ENCODE measurements at places on chromosomes 2 and 18. TPM values are rescaled to one million over a fixed set of nuclear protein-coding genes. Genes with fewer than 3 reads are reported as not detected.
A peak's percentile ranks its signal among the peaks of the same experiment; 100 is the strongest.

GRCh38 chr2:28583899-28584553 is 88.2 kb downstream of the PLB1 start:
- DNase-seq: peak; percentile 83

DNA sequence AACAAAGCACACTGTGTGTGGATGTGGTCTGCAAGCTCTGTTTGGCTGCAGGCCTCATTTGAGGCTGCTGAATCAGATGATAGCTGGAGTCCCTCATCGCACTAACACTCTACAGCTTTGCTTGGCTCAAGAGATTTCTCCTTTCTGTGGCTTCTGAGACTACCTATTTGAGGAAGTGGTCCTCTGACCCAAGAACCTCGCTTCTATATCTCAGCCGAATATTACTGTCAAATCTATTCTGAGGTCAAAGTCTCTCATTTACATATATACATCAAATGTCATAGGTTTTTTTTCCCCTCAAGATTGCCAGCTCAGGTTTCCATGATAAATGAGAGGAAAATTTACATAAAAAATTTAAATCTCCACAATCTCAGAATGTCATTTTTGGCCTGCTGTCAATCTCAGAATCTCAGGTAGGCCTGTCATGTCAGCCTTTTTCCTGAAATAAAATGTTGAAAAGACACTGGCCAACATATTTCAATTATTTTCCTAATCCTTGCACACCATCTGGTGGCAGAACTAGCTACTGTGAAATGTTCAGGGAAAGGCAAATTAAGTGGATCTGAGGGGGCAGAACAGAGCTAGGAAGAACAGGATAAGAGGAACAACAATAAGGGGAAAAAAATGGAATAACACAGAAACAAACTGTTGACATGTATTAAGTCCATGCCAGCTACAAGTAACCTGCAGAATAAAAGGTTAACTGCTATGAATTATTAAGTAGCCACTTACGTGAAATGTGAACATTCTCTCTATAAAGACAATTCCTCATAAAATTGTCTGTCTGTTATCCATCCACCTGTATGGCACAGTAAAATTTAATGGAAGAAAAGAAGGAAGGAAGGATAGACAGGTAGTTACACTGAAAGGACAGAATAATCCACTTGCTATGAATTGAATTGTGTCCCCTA is 39.3 kb downstream of the AP1S3 start:
- DNase-seq: no peak

DNA sequence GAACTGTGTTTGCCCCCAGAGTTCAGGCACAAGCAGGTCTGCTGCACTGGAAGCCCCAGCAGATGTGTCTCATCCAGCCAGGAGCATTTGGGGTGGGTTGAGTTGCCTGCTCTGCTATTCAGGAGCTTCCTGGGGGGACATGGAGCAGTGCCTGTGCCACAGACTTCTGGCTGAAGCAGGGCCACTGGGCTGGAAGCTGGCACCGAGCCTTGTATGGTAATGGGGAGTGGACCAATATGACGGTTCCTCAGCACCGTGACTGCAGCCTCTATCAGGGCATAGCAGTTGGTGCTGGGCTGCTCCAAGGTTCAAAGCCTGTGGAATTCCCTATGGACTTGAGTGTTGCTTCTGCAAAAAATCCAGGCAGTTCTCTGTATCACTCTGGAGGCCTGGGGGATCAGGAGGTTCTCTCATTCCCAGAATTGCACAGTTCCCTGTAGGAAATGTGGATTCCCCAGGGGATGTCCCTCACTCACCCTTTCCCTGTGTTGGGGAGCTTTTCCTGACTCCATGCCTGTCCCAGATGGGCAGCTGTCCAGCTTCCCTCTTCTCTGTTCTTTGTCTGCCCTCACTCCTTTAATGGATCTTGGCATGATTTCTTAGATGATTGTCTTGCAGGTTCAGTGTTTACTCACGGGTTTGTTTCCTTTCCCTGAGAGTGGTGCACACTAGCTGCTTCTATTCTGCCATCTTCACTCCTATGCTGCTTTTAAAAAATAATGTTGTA is 37.2 kb upstream of the THSD7B start:
- DNase-seq: no peak

- no peak for DNase-seq
These were observed 275.6 kb upstream of the CXCR4 start for GRCh38 chr2:136393514-136393913.

DNA sequence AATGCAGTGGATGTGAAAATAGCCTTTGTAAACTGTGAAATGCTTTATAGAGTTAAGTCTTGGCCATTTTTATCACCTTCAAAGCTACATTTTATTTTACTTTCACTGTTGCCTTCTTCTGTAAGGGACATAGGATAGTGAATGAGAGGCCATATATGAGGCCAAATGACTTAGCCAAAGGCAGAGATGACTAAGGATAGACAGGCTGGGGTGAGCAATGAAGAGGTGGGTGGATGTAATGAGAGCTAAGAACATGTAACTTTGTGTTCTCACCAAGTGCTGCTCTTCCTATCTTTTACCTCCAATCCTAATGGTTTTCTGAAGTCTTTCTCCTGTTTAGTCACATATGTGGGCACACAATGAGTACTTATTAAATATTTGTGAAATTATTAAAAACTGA is 101.9 kb downstream of the MBD5 start:
- DNase-seq: no peak

DNA sequence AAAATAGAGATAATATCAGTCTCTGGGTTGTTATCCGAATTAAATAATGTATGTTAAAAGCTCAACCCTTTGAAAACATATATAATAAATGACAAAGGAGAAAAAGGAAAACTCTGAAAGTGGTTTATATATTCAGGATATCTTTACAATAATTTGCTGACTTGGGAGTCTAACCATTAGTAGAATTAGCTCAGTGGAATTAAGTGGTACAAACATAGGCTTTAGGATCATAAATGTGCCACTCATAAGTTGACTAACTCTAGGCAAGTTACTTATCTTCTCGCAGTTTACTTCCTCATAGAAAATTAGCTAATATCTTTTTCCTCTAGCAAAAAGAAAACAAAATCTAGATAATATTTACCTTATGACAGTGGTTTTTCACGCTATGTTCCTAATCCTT is 44.6 kb downstream of the HEATR5B start:
- no peak for DNase-seq

DNA sequence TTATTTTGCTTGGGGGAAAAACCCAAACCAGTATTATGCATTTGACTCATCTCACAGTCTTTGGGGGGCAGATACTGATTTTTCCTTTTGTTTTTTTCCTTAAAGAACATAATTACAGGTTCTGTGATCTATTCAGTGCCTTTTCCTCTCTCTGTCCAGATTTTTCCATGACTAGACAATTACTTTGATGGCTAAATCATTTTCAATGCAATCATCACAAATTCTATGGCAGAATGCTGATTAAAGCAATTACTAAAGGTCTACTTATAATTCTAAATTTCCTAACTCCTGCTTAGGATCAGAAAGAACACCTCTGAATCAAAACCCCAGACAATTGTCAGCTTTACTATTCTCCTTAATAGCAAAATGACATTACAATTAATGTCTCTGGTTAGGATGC is 38.8 kb downstream of the POLR1A start:
- DNase-seq: no peak

DNA sequence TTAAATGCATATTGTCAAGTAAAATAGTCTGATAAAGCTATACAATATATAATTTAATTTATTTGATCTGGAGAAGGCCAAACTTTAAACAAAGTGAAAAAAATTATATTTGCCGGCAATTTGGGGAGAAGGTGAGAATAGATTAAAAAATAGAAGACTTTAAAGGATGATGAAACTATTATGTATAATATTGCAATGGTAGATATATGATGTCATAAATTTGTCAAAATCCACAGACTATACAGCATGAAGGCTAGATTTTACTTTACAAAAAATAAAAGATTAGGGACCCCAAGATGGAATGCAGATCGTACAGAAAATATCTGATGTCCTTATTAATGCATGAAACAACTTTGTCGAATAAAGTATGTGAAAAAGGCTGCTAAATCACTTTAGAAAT is 67.3 kb upstream of the MAL start:
- no peak for DNase-seq

DNA sequence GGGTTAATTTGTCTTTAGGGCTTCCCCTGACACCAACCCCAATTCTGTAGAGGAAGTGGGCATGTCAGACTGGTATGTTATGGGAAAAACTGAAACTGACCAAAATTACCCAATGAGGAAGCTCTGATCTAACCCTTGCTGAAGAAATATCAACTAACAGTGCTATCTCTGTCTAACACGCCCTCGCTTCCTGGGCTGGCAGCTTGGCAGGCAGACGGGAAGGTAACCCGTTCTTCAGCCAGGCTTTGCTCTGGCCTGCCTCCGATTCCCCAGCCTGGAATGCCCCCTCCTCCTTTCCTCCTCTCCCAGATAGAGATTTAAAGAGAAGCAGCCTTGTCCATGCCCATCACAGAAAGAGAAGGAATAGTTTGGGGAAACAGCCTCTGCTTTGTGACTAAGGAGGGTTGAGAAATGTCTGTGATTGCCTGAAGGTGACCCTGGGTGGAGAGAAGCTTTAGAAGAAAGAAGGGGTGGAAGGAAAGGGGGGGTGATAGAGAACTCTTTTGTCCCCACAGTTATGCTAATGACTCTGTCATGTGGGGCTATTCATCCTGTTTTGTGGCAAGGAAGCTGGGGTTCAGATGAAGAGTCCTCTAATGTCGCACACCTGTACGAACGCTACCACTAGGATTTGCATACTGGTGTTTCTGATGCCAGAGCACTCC is 15.4 kb downstream of the HK2 start:
- peak; percentile 32 for DNase-seq

GRCh38 chr2:160469164-160469563 is 24.4 kb downstream of the RBMS1 start:
- DNase-seq: no peak

DNA sequence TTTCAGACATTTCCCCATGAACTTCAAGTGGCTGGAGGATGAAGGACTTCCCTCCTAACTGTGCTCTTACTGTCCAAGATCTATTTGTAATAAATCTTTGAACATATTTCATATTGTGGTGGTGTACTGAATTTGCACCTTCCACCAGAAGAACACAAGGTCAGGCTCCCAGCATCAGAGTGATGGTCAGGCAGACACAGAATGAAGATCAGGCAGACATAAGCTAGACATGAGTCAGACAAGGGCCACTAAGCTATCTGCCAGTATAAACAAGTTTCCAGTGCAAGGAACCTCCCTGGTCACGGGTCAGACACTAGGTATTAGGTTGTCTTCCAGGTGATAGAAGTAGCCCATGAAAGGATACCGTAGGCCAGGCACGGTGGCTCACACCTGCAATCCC is 20.0 kb downstream of the AQP12B start:
- no peak for DNase-seq

- DNase-seq: no peak
These were observed 2.6 kb downstream of the TET3 start for GRCh38 chr2:73987109-73987947.

DNA sequence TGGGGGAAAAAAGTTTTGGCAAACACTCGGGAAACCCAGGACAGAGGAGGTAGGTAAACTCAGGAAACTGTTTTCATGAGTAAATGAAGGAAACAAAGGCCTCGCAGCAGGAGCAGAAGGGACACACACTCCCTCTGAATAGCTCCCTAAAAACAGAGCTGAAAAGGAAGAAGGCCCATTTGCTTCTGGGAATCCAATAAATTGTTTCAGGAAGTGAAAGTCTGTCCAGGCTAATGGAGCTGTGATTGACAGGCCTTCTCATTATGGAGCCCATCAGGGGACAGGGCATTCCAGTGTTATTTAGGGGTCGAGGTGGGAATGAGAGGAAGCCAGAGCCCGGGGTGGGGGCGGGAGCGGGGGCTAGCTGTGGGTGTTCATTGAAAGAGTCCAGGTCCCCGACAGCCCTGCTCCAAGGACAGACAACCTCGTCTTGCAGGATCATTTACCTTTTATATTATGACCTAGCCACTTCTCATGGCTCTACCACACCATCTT is 81.2 kb downstream of the GBX2 start:
- no peak for DNase-seq

DNA sequence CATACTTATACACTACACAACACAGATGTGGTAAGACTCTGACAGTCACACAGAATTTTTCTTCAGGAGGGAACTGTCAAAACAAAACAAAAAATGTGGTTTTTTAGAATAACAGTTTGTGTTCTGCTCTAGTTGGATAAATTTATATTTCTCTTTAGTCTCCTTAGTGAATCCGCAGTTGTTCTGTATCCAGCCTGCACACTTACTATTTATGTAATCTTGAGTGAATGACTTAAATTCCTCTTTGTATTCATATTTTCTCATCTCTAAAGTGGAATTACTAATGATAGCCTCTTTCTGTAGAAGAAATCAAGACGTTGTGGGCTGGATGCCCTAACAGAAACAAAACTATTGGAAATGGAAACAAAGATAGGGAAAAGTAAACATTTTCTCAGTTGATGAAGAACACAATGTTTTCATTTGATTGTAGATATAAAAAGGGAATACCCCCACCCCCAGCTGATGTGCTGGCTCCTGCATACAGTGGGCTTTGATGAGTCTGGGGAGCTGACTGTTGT is 375.2 kb downstream of the TRIB2 start:
- no peak for DNase-seq

- DNase-seq: no peak
These were observed 48.6 kb upstream of the CHMP1B start for GRCh38 chr18:11802586-11802985.

- no peak for DNase-seq
These were observed 6.1 kb upstream of the FAM171B start for GRCh38 chr2:186687807-186688211.

DNA sequence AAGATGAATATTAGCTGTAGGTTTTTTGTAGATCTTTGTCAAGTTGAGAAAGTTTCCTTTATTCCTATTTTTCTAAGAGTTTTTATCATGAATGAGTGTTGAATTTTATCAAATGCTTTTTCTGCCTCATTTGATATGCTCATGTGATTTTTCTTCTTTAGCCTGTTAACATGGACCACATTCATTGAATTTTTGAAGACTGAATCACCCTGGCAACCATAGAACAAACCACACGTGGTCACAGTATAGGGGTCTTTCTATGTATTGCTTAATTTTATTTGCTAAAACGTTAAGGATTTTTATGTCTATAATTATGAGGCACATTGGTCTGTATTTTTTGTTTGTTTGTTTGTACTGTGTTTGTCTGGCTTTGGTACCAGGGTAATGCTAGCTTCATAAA is 201.7 kb upstream of the CWC22 start:
- DNase-seq: no peak

Gene LDLRAD4
- 41.8 TPM for total RNA-seq

Gene GALR1
- not detected for total RNA-seq

Gene LAMA3
- total RNA-seq: 3.3 TPM

Gene TLX2
- not detected for total RNA-seq

Gene MALL
- total RNA-seq: 12.3 TPM

Gene DDX18
- total RNA-seq: 26.2 TPM

Gene EML4
- total RNA-seq: 5.8 TPM

Gene TRABD2A
- total RNA-seq: 0.81 TPM

Gene SGO2
- 0.95 TPM for total RNA-seq

Gene ERICH2
- 1.2 TPM for total RNA-seq

Gene NFATC1
- 15.4 TPM for total RNA-seq

Gene DSG1
- 0.93 TPM for total RNA-seq

Gene SLC19A3
- total RNA-seq: 0.68 TPM
